DMS 273 treated with DMSO at 0.1 percent for 48 hours (cell line): ENCODE measurements at places on chromosomes 7 and 10.

GRCh38 chr10:26221541-26221940 is 5.0 kb downstream of the GAD2 start:
- no peak for DNase-seq

DNA sequence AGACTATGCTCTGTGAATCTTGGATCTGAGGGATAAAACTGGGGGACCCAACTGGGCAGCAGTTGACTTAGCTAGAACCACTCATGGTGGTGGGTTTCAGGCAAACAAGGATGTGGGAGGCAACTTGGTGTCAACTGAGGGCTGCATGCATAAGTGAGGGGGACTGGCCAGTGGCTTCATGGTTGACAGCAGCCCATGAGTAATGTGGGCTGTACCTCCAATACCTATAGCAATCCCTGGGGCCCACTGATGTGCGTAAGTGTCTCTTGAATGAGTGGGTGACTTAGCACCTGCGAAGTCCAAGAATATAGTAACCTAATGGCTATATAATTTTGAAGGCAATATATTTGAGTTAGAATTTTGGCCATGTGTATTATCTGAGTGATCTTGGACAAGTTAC is 13.7 kb upstream of the MAP3K8 start:
- no peak for DNase-seq

DNA sequence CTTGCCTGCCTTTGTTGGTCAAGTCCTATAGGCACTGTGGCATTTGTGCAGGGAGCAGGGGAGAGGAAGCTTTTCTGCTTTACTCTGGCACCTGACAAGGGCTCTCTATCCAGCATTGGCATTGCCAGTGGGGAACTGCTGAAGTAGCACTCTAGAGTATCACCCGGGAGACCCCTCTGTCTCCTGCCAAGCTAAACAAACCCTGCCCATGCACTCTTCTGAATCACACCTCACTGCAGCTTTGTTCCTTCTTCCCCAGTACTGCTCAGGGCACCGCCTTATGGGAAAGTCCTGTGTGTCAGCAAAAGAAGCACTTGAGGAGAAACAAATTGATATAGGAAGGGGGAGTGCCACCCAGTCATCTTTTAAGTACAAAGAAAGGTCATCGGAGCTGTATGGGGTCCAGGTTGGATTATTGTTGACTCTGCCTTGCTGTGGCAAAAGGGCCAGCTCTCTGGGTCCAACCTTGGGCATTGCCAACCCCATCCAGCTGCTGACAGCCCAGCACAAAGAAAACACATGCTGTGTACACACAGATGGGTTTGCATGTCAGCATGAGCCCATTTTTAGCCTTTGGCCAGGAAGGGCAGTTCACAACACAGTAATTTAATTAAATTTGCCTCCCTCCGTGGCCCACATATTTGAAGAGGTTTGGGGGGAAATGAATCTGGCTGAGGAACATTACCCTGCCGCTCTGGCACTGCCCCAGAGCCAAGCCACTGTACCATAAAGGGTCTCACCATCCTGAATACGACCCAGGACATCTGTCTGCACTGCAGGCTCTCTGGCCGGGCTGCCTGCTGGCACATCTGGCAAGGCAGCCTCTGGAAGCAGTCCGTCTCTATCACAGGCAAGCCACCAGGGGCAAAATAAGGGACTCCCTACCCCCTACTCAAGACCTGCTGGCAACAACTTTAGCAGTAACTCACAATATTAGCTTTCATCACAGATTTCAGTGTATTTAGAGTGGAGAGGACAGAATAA is 13.1 kb downstream of the LRRC4 start:
- no peak for DNase-seq

DNA sequence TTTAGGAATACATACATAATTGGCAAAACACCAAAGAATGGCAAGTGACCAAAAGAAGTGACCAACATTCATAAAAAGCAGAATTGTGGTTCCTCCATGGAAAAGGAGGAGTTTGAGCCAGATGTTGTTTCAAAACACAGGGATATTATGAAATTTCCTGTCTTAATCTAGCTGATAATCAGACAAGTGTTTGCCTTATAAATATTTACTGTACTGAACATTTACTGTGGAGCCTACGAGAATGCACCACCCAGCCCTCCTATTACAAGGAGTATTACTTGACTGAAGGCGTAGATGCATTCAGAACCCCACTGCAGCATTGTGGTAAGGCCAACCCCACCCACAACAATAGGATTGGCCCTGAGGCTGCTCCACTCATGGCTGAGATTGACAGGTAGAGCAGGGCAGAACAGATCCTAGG is 118.9 kb downstream of the AKR1D1 start:
- DNase-seq = no peak

DNA sequence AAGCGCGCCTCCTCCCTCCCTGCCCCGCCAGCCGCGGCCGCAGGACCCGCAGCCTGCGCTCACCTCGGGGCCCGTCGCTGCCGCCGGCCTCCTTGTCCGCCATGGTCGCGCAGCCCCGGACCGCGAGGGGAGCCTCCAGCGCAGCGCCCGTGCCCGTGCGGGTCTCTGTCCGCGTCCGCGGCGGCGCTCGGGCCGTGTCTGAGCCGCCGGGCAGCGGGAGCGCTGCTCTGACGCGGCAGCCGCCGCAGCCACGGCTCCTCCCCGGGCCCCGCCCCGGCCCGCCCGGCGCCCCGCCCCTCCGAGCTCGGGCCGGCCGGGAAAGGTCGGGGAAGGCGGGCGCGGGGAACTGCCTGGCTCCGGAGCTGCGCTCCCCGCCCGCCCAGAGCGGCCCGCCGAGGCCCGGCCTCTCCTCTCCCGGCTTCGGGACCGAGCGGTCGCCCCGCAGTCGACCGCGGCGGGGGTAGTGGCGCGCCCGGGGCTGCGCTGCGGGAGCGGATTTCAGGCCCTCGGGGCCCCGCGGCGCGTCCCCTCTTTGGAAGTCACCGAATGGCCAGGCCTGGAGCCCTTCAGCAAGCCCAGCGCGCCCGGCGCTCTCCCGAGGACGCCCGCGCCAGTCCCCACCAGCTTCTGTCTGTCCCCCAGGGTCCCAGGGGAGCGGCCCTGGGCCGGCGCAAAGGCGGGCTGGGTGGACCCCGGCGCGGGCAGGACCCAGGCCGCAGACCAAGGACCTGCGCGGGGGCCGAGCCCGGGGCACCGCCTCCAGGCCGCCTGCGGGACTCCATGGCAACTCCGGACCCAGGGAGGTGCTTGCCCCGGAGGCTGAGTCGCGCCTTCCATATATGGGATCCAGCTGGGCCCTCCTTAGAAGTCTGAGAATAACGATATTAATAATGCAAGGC is at the start of gene HSPA12A:
Gene HSPA12A, minus strand, starts transcription at position 200 of the 899 bp plus-strand sequence. Its CDS starts 97 bp downstream, at position 103.
- no peak for DNase-seq

DNA sequence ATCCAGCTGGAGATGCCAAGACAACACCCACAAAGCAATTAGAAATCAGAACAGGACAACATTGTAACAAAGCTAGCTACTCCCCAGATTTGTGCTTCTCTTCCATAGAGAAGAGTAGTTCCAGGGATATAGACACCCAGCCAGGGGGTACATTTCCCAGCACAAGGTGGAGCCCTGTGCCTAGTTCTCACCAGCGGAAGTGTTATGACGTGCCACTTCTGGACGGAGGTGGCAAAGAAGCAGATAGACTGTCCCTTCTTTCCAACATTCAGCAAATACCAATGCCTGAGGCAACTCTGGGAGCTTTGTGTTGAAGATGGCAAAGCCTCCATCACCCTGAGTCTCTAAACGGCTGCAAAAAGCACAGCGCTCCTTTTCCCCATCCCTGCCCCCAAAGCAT is 23.4 kb upstream of the GSAP start:
- no peak for DNase-seq

DNA sequence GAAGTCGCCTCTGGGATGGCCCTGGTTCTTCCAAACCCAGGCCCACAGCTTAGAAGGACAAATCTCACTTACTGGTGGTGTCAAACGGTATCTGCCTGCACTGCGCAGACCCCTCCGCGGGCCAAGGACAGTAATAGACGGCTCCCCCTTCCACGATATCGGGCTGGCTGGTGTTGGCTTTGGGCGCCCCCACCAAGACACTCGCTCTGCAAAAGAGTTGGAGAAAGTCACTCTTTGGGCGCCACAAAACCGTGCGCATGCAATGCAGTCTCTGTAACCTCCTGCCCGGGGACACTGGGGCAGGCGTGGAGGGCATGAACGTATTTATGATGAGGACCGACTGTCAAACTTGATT is 1.1 kb downstream of the ITGA8 start:
- no peak for DNase-seq

GRCh38 chr7:92639213-92639896 is 49.2 kb upstream of the FAM133B start:
- DNase-seq = no peak

DNA sequence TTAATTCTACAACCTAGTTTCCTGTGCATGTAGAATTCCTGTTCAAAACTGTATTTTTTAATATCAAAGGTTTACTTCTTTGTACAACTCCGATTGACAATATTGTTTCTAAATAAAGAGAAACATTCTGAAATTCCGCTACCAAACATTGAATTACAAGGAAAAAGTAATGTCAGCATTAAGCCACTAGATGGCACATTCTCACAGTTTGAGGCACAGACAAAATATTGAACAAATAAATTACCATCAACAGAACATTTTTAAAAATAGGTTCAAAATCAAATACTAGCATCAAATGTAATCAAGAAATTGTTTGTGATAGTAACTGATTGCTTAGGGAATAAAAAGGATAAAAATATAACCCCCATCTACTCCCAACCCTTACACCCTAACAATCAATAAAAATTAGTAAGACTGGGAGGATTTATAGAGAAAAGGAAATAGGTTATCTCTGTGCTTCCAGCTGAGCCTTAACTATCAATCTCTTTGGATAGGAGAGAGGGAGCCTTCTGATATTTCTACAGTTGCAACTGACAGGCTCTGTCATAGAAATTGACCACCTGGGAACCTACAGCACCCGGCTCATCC is 86.6 kb upstream of the C7orf33 start:
- DNase-seq = peak; percentile 6

- DNase-seq = no peak
Measured at GRCh38 chr10:72009051-72009424, 44.8 kb downstream of the CHST3 start.

GRCh38 chr10:77855404-77856155 is 71.0 kb downstream of the DLG5 start:
- no peak for DNase-seq

DNA sequence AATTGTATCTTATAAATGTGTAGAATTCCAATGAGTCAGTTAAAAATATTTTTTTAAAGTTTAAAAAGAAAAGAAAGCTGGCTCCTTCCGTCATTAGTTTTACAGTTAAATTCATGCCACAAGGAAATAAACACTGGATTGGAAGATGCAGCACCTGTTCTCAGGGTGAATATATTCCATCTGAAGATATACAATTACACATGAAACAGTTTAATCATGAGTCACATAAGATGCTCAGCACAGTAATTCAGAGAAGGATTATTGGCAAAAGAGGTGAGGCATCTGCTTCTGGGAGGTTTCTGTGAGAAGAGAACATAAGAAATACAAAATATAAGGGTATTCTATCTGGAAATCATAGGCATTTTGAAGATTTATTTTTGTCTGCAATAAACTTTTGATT is 376.5 kb upstream of the SORCS1 start:
- no peak for DNase-seq

DNA sequence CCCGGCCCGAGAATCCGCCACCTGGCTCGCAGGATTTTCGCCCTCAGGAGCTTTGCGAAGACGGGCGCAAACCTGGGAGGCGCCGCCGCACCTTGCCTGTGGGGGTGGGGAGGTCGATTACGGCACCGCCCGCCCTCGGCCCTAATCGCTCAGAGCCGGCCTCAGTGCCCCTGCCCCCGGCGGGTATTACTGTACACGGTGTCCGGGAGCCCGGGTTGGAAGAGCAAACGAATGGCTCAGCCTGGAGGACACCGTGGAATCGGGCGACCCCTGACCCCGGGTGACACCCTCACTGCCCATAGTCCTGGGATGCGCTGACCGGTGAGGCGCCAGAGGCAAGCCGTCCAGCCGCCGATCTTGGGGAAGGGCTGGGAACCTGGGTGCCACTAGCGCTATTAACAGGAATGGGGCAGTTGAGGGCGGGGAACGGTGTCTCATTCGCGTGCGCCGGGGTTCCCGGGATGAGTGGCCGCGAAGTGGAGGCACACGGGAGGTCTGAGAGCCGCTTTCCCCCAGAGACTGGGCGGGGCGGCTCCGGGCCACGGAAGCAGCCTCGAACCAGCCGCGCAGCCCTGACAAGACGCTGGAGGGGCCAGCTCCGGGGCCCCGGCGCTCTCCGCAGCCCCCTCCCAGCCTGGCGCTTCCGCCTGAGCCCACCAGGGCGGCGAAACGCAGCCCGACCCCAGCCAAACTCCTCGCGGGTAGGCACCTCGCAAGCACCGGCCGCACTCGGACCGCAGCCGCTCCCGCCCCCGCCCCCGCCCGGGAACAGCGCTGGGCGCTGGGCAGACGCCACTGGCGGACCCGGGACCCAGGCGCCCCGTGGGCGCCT is 167.5 kb downstream of the NRF1 start:
- DNase-seq = no peak

DNA sequence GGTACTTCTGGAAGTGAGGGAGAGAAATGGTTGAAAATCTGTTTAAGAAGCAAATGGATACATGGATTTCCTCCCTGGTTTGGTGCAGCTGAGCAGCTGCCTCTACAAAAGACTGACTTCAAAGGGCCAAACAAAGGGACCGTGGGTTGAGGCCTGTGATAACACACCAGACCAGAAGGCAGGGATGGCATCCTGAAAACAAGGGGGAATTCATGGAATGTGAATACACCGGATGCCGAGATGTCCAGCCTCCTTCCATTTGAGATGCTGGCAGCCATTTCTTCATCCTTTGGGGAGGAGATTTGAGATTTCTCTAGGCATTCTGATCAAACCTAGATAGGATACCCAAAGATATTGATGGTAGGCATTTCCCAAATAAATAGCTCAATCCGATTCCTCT is 36.9 kb downstream of the TAF3 start:
- no peak for DNase-seq

DNA sequence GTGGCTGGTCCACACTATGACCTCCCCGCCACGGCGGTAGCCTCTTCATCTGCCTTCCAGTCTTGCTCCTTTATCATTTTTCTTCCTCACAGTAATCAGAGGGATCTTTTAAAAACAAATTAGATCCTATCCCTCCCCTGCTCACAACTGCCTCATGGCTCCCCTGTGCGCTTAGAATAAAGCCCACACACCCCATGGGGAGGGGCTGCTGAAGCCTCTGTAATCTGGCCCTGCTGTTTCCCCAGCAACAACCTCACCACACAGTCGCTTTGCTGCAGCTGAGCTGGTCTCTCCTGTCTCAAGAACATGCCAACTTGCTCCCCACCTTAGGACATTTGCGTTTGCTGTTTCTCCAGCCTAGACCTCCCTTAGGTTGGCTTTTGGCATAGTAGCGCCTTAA is 41.0 kb downstream of the SP8 start:
- no peak for DNase-seq
